ENCODE measurements at places on chromosomes 13 and 19.
A peak's percentile ranks its signal among the peaks of the same experiment; 100 is the strongest.

DNA sequence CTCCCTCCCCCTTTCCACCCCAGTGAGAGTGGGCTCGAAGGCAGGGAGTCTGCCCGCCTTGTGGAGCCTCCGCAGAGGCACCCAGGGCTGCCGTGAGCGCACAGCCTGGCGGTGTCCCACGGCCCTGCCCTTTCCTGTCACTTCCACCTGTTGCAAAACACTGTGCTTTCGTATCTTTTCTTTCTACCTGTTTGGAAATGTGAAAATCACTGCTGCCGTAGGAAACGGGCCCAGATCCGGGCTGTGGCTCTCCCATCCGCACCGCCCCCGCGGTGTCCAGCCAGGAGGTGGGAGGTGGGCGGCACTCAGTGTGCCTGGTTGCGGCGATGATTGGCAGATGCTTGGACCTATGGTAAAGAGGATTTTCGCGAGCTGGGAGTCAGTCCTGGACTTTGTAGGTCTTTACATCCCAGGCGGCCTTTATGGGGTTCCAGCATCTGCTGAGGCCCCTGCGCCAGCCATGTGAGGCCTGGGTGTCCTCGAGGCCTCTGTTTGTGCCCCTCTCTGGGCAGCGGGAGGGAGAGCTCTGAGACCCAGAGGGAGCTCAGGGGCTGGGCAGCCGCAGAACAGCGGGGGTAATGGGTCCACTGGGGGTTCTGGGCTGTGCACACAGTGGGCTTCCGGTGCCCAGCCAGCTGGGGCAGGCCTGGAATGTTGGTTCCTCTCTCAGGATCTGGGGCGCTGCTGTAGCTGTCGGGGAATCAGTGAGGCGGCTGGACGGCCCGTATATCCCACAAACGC, 6.1 kb downstream of the STK11 start:
- no peak for DNase-seq

GRCh38 chr13:109297628-109298027, 488.8 kb downstream of the IRS2 start:
- DNase-seq, result no peak

GRCh38 chr13:20566468-20566897, 474 bp upstream of the IFT88 start:
- DNase-seq, result no peak

DNA sequence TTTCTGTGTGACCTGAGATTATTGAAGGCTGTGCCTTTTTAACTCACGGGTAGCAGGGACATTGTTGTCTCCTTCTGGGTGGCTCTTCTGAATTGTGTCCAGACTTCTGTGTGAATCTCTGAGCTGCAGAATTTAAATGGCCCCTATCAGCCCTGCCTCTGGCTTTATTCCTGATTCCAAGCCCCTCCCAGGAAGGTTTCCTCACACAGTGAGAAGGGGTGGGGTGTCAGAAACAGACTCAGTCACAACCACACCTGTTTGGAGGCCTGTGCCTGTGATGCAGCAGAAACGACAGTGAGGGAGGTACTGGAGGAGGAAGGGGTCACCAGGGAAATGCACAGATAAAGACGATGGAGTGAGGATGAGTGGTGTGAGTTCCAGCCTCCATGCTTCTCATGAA, at the start of gene CLC:
TSS of gene CLC (minus strand) at position 139 of the 400 bp plus-strand sequence. CDS start at position 62, 77 bp downstream.
- DNase-seq, result no peak

DNA sequence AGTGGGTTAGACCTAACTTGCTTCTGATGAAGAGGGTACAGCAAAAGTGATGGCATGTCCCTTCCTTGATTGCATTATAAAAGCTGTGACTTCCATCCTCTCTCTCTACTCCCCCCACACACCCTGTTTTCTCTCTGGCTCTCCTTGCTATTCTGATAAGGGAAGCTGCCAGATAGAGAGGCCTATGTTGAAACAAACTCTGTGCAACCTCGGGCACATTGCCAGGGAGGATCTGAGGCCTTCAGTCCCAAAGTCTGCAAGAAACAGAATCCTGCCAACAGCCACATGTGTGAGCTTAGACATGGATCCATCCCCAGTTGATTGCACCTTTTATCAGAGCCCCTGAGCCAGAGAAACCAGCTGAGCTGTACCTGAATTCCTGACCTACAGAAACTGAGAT, 44.8 kb upstream of the ARGLU1 start:
- DNase-seq, result no peak

DNA sequence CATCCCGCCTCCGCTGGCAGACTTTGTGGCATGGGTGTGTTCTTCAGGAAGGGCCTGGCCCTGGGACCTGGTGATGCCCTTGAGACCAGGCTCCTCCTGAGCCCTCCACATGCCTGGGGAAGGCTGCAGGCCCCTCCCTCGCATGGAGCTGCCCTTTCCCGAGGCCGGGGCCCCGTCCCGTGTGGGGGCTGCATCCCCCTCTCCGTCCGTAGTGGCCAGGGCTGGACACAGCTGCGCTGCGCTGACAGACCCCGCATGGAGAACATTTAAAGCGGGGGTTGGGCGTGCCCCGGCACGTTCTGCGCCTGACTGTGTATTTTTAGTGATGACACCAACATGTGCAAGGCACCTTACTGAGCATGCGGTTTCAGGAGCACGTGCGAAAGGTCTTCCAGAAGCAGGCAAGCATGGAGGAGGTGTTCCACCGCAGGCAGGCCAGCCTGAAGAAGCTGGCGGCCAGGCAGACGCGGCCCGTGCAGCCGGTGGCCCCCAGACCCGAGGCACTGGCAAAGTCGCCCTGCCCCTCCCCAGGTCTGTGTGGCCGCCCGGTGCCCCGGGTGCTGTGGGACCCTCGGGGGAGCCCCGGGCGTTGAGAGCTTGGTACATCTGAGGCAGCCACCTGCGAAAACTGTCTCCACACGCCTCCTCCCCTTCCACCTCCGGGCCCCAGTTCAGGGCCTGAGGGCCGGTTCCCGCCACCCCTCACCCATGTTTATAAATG, 28.8 kb upstream of the F7 start:
- DNase-seq, result no peak

- no peak for DNase-seq
Observed at GRCh38 chr13:33409673-33410510, 124.3 kb upstream of the STARD13 start.

DNA sequence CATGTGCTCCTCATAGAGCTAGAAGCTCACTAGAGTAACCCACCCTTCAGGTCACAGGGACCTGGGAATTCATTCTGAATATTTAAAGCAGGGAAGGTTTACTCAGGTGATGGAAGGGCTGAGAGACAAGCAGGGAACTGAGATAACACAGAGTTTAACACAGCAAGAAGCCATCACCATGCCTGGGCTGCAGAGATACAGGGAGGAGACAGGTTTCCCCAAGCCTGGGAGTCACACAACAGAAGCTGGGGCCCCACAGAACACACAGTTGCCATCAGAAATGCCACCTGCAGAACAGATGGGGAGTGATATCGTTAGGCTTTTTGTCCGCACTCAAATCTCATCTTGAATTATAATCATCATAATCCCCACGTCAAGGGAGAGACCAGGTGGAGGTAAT, 7.9 kb upstream of the CYSLTR2 start:
- no peak for DNase-seq

GRCh38 chr19:28519952-28520861, 692.7 kb downstream of the UQCRFS1 start:
- DNase-seq, result no peak

DNA sequence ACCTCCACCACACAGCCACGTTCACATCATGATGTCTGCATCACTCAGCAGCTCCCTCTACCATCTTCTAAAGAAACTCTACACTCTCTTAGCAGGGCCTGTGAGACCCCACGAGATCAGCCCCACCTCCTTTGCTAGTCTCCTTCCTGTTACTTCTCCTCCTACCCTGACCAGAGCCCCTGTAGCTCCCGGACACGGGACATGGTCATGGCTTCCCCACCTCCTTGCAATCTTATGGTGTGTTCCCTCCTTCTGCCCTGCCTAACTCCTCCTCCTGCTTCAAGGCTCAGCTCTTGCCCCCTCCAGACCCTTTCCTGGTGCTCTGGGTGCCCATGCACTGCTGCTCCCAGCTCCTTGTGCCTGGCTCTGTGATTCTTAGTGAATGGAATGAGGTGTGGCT, 8.1 kb upstream of the MRPS31 start:
- no peak for DNase-seq

GRCh38 chr13:32164622-32165268, 133.2 kb downstream of the FRY start:
- peak; percentile 6 for DNase-seq

DNA sequence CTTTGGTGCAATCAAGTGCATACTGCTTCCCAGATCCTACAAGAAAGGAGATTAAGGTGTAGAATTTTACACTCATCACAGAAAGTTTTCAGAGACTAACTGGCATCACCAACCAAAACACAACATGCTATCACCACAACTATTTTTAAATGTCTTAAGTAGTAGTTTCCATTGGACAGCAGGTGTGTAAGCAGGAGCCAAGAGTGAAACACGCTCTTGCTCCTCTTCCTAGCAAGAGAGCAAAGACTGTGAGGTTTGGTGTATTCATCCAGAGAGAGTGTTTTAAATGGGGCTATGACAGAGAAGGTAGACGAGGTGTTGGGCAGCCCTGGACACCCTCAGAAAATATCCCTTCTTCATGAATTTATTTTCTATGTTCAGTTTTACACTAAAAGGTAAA, 12.5 kb upstream of the LILRA4 start:
- DNase-seq, result no peak

DNA sequence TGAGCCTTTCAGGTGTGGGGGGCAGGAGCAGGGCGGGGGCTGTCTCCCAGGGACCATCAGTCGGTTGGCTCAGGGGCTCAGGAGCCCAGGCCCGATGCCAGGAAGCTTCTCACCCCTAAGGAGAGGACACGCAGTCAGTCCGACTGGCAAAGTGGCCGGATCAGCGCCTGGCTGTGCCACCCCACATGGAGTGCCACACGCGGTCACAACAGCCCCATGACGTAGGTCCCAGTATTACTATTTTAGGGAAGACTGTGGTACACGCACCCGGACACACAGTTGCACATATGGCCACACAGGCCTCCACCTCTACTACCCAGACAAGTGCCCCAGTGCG, 29.3 kb upstream of the GRTP1 start:
- no peak for DNase-seq

DNA sequence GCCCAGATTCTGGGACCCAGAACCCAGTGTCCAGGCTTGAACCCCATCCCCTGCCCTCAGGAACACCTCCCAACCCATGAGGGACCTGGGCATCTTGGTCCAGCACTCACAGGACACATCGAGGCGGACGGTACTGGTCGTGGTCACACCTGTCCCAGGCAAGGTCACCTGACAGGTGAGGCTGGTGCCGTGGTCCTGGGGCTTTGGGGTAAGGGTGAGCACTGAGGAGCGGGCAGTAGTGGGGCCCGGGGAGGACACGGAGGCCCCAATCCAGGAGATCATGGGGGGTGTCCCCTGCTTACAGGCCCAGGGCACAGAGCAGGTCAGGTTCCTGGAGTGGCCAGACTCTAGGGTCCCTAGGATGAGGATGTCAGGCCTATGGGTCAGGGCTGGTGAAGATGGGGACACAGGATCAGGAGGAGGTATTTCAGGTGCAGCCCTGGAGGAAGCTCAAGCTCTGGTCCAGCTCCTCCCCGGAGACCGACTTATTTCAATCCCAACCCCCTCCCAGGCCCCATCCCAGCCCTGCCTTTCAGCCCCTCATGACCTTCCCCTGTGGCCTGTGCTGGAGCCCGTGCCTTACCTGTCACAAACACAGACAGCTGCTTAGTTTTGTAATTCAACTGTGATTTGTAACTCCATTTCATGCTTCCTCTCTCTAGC, 772 bp downstream of the SIGLEC8 start:
- no peak for DNase-seq

GRCh38 chr13:33775339-33776108, 42.4 kb upstream of the RFC3 start:
- DNase-seq, result no peak

DNA sequence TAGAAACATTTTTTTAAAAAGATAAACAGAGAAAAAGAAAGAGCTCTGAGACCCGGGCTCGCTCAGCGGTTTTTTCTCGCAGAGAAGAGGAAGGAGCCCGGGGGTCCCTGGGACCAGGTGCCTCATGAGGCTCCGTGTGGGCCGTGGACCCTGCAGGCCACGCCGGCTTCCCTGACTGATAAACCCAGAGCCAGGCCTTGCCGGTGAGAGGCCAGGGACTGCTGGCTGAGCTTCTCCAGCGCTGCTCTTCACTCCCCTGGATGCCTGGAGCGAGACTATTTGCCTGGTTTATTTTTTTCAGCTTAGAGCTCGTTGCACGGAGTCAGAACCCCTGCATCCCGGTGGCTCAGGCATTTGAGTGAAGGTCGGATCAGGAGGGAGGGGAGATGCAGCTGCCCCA, 53.4 kb upstream of the F7 start:
- no peak for DNase-seq

GRCh38 chr19:45078390-45079062, 534 bp upstream of the GEMIN7 start:
- no peak for DNase-seq

DNA sequence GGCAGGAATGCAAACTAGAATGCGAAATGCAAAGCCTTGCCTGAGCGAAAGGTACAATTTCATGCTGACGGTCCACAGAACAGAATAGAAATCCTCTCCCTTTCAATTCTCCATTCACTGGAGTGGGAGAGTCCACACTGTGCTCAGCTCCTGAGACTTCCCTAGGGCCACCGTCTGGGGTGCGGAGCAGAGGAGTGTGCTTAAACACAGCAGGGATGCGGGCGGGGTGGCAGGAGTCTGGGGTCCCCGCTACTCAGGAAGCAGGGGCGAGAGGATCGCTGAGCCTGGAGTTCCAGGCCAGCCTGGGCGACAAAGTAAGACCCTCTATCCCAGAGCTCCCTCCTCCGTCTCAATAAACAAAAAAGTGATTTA, 552 bp upstream of the ZNF816 start:
- DNase-seq, result no peak

GRCh38 chr19:7641290-7642276, 4.7 kb downstream of the STXBP2 start:
- DNase-seq, result no peak

DNA sequence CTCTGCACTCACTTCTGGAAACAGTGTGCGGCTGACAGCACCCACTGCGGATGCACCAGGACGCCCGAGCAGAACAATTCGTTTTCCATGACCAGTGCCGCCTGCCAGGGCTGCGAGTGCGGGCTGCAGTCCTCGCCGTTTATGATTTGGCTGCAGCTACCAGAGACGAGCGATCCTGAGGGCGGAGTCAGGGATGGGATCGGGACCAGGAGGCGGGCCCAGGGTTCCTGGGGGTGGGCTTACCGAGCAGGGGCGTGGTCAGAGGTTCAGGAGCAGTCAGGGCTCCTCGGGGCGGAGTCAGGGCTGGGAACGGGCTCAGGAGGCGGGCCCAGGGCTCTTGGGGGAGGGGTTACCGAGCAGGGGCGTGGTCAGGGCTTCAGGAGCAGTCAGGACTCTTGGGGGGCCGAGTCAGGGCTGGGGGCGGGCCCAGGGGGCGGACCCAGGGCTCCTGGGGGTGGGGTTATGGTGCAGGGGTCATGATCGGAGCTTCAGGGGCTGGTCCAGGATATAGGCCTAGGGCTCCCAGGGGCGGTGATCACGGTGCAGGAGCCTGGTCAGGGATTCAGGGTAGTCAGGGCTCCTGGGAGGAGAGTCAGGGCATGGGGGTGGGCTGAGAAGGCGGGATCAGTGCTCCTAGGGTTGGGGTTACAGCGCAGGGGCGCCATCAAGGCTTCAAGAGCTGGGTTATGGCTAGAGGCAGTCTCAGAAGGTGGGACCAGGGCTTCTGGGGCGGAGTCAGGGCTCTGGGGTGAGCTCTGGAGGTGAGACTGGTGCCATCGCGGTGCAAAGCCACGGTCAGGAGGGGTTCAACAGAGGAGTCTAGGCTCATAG, 1.7 kb downstream of the KLK4 start:
- DNase-seq, result no peak
